H7 (cell line): ENCODE measurements at places on chromosomes 1 and 21. TPM values are rescaled to one million over a fixed set of nuclear protein-coding genes. Genes with fewer than 3 reads are reported as not detected.

DNA sequence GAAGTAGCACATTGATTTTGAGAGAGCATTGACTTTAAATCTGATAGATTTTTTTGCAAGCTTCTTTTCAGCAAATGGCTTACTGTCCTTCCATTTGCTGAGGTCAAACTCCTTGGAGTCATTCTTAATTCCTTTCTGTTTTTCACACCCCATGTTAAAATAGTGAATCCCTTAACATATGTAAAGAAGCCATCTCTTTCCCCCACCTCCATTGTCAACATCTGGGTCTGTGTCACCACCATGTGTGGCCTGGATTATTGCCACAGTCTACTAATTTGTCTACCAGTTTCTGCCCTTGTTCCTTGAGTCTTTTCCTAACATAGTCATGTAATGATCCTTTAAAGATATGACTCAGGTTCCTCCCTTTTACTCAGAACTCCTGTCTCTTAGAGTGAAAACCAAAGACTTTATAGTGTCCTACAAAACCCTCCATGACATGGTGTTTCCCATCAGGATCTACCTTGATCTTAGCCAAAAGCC lies 104.7 kb downstream of the ST6GALNAC3 start:
- DNase-seq, result no peak

DNA sequence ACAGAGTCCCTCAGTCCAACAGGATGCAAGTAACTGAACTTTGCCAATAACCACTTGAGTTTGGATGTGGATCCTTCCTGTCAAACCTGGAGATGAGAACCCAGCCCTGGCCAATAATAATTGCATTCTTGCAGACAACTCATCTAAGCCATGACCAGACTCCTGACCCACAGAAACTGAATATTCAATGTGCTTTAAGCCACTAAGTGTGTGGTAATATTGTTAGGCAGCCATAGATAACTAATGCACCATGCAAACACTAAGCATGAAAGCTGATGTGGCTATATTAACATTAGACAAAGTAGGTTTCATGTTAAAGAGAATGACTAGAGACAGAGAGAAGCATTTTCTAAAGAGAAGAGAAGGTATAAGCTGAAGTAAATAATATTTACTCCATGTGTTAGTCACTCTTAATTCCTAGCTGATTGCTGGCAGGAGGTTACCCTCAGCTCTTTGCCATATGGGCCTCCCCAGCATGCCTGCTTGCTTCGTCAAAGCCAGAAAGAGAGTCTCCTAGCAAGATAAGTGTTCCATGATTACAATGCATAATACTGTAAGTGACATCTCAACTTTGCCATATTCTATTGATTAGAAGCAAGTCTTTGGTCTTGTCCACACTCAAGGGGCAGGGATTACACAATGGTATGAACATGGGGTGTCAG lies 276.4 kb upstream of the PLXNA2 start:
- no peak for DNase-seq

Gene OR2M3
- total RNA-seq, result not detected in 2 replicates

Gene S100A7A
- not detected in 2 replicates for total RNA-seq

DNA sequence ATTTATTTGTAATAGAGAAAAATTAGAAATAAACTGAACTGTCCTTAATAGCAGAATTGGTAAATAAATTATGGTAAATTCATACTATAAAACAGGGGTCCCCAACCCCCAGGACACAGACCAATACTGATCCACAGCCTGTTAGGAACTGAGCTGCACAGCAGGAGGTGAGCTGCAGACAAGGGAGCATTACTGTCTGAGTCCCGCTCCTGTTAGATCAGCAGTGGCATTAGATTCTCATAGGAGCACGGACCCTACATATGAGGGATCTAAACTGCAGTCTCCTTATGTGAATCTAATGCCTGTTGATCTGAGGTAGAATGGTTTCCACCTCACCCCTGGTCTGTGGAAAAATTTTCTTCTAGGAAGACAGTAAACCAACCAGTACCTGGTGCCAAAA lies 7.5 kb downstream of the WDR47 start:
- DNase-seq, result no peak

- peak; percentile 54 for DNase-seq
Measured at GRCh38 chr21:37119421-37120218, 46.6 kb downstream of the TTC3 start.

- no peak for DNase-seq
Measured at GRCh38 chr1:39907528-39908453, 6.1 kb upstream of the MYCL start.

DNA sequence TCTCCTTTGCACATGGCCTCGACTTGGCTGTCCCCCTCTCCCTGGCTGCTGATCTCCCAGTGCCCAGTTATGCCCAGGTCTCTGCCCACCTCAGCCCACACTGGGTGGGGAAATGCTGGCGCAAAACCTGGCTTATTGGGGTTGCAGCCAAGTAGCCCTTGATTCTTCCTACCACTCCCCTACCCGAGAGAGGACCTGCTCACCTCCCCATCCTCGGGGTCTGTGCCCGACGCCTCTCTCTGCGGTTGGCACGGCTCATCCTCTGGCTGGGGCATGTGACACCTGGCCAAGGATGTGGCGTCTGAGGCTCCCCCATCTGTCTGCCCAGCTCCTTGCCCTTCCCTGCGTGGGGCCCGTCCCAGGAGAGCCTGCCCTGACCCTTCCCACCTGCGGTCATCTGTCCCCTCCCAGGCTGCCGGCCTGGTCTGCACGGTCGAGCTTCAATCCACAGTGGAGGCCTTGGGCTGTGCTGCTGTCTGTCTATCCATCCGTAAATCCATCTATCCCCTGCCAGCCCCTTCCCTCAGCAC lies 6.5 kb upstream of the PEX10 start:
- DNase-seq, result no peak

DNA sequence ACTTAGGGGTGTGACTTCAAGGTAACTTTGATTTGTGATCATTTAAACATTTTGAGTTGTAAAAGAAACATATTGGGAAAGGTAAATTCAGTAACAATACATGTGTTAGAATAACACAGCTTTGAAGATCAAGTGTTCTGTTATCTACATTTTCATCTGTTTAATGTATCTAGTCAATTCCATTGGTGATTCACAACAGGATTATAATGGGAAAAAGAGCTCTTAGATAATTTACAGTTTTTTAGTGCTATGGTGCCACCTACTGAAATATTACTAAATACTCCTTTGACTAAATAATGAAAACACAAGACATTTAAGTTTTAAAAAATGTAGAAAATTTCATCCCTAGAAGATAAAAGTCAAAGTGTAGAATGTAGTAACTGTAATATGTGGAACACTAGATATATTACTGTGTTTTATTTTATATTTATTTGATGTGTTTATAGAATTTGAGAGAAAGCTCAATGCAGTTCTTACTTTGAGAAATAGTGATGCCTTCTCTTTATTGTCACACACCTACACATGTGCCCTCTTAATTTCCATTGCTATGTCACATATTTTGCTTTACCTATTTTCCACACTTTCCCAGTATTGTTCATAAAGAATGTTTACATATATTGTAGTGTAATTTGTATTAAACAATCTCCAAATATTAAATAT lies 47.4 kb downstream of the PTPRC start:
- DNase-seq, result no peak

DNA sequence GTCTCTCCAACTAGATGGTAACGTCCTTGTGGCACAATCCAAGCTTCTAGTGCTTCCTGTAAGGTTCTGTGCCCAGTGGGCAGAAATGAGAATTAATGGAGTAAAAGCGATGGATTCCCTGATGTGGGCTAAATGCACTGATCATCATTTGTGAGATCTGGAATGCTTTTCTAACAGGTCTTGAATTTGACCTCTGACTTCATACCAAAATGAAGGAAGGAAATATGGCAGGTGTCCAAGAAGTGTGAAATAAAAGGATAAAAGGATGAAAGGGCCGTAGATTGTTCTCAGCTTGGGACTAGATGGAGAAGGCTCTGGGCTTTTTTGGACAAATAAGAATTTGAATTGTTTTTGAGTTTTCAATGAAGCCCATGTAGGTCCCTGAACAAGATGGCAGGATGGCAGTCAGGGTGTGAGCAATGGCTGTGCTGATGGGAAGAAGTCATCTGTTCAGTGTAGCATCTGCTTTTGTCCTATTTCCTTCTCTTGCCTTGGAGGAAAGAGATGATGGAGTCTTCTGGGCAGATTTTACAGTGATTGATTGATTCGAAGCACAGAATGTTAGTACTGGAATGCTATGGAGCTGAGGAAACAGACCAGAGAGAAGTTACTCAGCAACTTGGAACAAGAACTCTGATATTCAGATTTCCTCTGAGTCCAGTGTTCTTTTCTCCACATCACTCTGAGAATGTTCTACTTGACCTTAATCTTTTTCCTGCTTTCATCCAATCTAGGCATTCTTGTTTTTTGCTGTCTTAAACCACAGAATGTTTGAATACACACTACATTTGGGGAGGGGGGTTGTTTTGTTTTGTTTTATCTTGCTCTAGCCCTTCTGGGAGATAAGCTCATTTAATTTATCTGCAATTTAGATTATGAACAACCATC lies 286.0 kb downstream of the HLX start:
- DNase-seq, result no peak

Gene HEYL
- 0.63 and 0.94 TPM in 2 replicates for total RNA-seq

GRCh38 chr1:231376875-231377549 lies 38.9 kb downstream of the SPRTN start:
- DNase-seq, result no peak

Gene OR2T3
- not detected in 2 replicates for total RNA-seq

- no peak for DNase-seq
Measured at GRCh38 chr1:162281426-162281825, 95.2 kb downstream of the SPATA46 start.

Gene TTLL7
- 3.1 and 3.7 TPM in 2 replicates for total RNA-seq

Gene ASH1L
- total RNA-seq, result 12.0 and 21.0 TPM in 2 replicates

Gene PRDM16
- 0.69 and 1.1 TPM in 2 replicates for total RNA-seq

Gene SERPINC1
- 1.7 TPM in 1 of 2 replicates, not detected in the other for total RNA-seq

- no peak for DNase-seq
Measured at GRCh38 chr1:203888807-203889251, 27.4 kb downstream of the SNRPE start.

DNA sequence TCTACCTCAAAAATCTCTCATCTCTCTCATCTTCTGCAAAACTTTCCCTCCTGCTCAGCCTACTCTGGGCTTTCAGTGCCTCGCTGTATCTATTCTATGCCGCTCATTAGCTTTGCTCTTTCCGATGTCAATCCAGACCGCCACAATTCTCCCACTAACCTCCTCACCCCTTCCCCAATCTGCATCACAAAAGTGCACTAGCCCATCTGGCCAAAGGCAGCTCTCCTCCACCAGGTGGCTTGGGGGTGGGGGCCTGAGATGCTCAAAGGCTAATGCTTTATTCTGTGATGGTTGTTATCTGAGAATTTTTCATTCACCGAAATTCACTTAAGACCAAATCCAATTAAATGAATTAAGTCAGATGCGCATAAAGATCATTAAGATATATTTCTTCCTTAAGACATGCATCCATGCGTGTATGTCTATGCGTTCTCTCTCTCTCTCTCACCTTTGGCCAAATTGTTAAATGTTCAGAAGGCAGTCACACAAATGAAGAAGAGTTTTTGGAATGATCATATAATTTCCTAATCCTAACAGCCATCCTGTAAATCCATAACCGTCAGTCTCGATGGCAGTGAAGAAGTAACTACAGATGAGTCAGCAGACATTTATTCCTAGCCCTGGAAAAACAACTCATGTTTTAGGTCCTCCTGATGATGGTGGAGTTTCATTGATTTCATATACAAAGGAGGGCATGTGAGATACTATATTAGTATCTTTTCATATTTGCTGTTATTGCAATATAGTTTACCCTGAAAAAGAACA lies 111.3 kb downstream of the C1orf21 start:
- peak; percentile 45 for DNase-seq

Gene OR2L13
- not detected in 2 replicates for total RNA-seq

DNA sequence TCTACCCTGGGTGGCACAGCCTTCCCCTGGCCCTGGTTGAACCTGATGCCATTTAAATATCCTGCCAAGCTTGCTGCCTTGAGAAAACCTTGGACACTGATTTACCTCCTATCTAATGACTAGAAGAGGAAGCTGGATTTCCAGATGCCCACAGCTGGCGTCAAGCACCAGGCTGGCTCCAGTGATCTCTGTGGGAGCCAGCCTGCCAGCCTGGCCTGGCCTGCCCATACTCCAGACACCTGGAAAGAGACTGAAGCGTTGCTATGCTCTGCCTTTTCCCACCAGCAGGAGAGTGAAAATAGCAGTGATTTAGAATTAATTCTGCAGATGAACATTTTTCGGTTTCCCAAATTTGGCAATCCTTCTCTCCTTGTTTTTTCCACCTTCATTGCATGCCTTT lies 11.5 kb upstream of the EIF4G3 start:
- DNase-seq, result no peak

Gene HPCA
- 0.89 and 2.6 TPM in 2 replicates for total RNA-seq

Gene CENPL
- total RNA-seq, result 32.8 and 33.1 TPM in 2 replicates

Gene C1QTNF12
- 3.6 and 6.3 TPM in 2 replicates for total RNA-seq

DNA sequence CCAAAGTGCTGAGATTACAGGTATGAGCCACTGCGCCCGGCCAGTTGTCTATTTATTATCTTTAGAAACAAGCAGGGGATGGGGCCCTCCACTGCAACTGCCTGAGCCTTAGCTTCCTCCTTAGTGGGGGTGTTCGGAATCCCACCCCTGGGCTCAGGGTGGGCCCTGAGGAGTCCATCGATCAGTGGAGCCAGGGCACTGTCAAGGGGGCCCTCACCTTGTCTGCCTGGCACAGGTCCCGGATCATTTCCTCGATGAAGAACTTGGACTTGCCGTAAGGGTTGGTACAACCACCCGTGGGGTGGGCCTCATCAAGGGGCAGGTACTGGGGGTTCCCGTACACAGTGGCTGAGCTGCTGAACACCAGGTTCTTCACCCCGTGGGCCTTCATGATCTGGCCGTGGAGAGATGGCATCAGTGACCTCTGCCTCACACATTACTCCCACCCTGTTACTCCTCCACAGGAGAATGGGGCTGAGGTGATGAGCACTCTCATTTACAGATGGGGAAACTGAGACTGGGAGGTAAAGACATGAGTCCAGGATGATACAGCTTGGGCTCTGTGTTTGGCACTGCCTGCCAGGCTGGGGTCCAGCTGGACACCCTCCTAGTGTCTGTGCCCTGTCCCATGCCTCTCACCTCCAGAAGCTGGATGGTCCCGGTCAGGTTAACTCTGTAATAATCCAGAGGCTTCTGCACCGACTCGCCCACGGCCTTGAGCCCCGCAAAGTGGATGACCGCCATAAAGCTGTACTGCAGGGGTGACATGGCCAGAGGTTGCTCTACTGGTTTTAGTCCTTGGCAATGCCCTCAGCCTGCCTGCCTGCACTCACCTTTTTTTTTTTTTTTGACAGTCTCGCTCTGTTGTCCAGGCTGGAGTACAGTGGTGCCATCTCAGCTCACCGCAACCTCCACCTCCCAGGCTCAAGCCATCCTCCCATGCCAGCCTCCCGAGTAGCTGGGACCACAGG lies 2.8 kb downstream of the GALE start:
- DNase-seq, result peak; percentile 21

- DNase-seq, result no peak
Measured at GRCh38 chr1:172679000-172679772, 20.3 kb downstream of the FASLG start.

GRCh38 chr1:60589916-60590315 lies 492.4 kb upstream of the NFIA start:
- DNase-seq, result no peak
